ENCODE measurements at places on chromosomes 2 and 18.

DNA sequence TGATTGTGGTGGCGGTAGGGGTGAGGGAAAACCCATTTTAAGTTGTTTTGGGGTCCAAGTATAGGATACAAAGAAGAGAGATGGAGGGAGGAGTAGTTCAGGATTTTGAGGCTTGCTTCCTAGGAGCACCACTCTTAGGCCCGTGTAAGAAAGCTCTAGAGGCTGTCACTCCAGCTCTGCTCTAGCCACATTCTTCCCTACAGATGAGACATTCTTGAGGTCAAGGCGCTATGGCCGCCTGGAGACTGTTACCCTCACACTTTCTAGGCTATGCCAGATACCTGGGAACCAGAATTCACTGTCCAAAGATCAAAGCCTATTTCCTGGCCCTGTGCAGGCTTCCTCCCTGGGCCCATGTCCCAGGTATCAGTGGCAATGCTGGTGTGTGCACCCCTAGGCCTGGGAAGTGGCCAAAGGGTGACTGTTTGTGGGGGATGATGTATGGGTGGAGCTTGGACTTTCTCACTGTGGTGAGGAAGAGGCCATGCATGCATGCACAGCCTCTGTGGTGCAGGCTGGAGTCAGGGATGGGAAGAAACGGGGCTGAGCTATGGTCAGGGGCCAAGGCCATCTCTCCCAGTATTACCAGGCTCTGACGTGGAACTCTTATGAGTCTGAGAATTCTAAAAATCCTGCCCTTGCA is 7.0 kb upstream of the TTL start:
- no peak for DNase-seq

DNA sequence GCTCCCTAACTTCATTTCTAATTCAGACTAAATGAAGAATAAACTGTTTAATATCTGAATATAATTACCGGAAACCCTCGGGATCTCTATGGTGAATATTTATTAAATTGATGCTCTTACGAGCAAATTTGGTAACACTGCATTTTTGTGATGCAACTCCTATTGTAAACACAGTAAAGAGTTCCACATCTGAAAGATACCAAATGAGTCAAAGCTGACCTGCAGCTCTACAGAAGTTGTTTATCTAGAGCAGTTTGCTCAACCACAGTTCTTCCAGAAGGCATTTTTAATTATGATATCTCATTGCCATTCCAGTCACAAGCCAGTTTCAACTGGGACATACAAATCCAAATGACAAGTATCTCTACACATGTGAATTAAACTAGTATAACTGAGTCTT is 129.7 kb downstream of the PKP4 start:
- no peak for DNase-seq

GRCh38 chr2:207231967-207232366 is 66.2 kb upstream of the KLF7 start:
- no peak for DNase-seq

DNA sequence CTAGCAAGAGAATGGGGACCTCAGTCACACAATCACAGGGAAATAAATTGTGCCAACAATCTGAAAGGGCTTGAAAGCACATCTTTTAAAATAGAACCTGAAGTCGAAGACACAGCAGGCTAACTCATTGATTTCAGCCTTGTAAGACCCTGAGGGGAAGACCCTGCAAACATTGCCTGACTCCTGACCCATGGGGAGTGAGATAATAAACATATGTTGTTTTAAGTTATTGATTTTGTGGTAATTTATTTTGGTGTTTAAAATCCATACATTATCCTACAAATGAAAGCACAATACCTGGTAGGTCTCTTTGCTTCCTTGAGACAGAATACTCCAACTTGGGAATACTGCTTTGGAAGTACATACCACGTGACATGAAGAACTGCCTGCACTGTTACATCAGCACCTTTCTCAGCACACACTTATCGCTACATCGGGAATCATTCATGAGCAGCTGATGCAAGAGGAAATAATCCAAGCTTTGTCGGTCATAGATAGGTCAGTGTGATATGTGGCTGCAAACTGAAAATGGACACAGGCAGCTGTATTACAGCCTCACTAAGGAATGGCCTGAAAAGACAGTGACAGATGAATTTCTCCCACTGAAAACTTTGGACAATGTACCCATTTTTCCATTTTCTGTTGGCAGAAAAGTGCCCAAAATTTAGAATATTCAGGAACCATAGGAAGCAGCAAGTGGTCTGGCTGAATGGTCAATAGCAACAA is 494.5 kb upstream of the MAP2 start:
- DNase-seq = peak; percentile 85

DNA sequence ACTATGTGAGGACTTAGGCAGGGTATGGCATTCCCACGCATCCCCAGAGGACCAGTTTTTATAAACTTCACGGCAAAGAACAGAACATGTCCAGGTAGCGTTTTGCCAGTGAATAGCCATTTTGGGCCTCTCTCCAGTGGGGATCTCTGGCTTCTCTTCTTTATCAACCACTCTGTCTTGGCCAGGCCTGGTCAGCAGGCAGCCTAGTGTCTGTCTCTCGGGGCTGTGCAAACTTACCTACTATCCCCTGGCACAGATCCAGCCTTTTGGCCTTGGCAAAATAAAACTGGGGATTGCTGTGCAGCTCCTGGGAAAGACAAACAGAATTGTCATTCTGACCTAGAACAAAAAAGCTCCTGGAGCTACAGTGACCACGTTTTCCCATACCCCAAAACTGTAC is 14.5 kb downstream of the CAPN14 start:
- DNase-seq = no peak

- DNase-seq = no peak
Measured at GRCh38 chr2:11499081-11499743, 33.3 kb upstream of the E2F6 start.

DNA sequence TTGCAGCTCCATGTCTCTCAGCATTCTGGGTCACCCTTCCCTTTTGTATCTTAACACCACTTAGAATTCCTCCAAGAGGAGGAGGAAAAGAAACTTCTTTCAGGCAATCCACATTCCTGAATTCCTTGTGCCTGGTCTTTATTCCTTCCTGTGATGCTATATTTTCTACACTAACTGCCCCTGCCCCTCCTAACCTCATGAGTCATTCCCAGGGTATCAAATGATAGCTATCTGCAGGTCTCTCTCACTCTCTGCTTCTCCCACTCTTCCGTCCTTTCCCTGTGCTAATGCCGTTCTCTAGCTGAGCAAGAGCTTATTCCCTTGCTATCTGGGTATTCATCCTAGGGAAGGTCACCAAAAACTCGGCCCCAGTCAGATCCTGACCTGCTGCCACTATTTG is 395.0 kb upstream of the TCF4 start:
- no peak for DNase-seq

- peak; percentile 10 for DNase-seq
Measured at GRCh38 chr2:200484934-200485333, 24.9 kb downstream of the KCTD18 start.

GRCh38 chr18:59783138-59783537 is 85.9 kb upstream of the CCBE1 start:
- DNase-seq = peak; percentile 79

DNA sequence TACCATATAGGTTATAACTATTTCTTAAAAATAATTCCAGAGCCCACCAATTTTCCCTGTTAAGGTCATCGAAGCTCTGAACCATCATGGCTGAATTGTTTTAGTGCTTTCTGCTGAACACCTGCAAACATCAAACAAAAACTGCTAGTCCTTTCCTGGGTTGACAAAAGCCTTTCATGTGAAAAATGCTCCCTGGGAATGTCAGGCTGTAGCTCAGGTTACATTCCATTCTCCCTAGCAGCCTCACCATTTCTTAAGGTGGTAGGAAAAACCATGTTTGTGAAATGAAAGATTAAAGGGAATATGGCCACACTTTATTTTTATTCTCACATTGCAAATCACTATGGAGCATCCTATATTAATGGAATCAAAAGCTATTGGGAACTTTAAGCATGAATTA is 5.7 kb downstream of the TCF4 start:
- no peak for DNase-seq

DNA sequence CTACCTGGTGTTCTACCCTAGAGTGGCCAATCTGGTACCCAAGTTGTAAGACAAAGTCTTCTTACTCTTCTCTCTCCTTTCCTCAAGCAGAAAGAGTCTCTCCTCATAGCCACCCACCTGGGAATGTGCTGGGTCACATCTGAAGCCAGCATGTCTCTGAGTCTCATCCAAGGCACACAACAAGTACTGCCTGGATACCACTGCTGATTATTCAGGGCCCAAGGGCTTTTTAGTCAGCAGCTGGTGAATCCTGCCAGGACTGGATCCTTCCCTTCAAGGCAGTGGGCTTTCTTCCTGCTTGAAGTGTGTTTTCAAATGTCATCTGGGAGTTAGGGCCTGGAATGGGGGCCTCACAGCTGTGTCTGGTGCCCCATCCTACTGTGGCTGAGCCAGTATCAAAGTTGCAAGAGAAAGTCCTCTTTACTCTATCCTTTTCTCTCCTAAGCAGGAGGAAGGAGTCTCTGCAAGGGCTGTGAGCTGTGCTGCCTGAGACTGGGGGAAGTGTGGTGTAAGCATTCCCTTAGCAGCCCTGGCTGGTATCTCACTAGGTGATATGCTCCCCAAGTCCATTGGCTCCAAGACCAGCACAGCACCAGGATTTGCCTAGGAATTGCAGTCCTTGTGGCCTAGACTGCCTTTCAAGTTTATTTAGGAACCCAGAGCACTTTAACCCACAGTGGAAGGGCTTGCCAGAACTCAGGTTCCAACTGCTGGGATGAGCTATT is 27.2 kb downstream of the OXER1 start:
- no peak for DNase-seq

DNA sequence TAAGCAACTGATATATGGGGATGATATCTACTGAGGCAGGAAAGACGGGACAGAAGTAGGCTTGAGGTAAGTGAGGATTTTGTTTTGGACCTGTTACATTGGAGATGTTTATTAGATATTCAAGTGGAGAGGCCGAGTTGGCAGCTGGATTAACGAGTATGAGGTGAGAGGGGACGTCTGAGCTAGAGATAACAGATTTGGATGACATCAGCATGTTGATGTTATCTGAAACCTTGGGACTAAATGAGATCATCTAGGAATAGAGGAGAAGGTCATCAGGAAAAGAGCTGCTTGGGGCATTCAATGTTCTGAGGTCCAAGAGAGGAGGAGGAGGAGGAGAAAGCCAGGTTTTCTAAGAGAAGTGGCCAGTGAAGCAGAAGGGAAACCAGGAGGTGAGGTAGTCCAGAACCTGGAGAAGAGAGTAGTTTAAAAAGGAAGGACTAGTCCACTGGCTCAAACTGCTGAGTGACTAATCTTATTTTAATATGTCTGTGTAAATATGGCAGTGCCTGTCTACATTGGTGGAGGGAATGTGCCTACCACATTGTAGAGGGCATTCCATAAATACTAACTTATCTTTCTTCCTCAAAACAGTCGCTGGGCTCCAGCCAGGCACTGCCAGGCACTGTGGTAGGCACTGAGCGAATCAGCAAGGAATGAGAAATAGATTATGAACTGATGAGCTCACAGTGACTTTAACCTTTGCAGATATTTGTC is 488.3 kb downstream of the DLGAP1 start:
- peak; percentile 9 for DNase-seq

Data from SK-N-DZ (cell line).